ENCODE measurements at places on chromosomes 7 and 10. TPM values are rescaled to one million over a fixed set of nuclear protein-coding genes. Genes with fewer than 3 reads are reported as not detected.

CLRN3 gene
- total RNA-seq = not detected

TSPAN33 gene
- total RNA-seq = 9.5 TPM

HDAC9 gene
- total RNA-seq = 14.3 TPM

- no peak for DNase-seq
These were observed 37.0 kb upstream of the SVOPL start for GRCh38 chr7:138738114-138738513.

GRCh38 chr7:70680743-70681468, 451.0 kb upstream of the GALNT17 start:
- no peak for DNase-seq

DNA sequence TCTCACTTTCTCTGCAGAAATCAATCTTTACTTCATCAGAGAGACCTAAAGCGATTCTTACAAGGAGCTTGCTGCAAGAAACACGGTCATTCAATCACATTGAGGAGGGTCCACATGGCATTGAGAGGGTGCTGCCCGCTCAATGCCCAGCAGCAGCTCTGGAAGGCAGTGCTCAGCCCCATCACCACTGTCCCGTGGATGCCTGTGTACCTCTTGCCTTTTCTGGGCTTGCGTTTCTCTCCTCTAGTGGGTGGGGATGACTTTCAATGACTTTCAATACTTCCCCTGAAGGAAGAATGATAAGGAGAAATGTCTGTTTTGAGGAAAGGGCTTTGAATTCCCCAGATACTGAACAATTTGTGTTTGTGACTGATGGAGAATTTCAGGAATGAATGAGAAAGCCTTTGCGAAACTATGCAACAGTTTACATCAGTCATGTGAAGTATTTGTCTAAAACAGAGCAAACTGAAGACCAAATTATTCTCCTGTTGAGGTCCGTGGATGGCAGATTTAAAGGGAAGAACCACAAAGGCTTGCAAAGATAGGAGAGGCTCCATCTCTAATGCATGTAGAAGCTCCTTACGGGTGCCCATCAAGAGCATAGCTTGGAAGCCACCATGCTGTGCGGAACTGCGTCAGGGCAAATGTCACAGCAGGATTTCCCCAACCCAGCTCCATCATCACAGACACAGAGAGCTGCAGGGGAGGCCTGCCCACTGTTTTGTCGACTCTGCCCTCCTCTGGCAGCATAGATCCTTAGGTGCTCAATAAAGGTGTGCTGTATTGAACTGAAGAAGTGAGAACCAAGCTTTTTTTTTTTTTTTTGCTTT, 6.6 kb upstream of the ZNF22 start:
- DNase-seq = no peak

GRCh38 chr10:4512671-4513240, 313.3 kb upstream of the AKR1E2 start:
- peak; percentile 55 for DNase-seq

All from lower lobe of right lung (tissue), 2 donors.